ENCODE measurements at places on chromosomes 2 and 18.

GRCh38 chr2:196439760-196440159 is 199.8 kb upstream of the CCDC150 start:
- no peaks in the 10 kb centered on the region for H3K36me3 ChIP-seq
- H3K4me1 ChIP-seq: no peaks in the 10 kb centered on the region
- DNase-seq: no peak
- no peaks in the 10 kb centered on the region for H3K27me3 ChIP-seq

DNA sequence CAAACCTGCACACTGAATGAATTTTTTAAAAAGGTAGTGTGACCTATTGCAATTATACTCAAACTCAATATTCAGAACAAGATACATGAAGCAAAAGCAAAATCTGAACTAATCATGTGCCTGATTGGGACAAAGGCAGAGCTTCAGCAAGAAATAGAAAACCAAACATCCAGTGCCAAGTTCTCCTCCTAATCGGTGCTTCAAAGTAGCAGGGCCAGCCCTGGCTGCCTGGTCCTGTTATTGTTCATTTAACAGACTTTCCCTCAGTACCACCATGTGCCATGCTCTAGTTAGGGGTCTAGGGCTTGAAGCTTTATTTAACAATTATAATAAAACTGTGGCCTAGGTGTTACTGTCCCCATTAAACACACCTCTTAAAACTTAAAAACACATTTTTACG is 281.5 kb upstream of the PXDN start:
- no peak for DNase-seq
- H3K4me1 ChIP-seq: no peaks in the 10 kb centered on the region
- no peak overlapping the region for H3K27ac ChIP-seq
- H3K36me3 ChIP-seq: no peaks in the 10 kb centered on the region
- no peaks in the 10 kb centered on the region for H3K27me3 ChIP-seq

- DNase-seq: no peak
- no peaks in the 10 kb centered on the region for H3K27me3 ChIP-seq
- no peak overlapping the region for H3K27ac ChIP-seq
- H3K36me3 ChIP-seq: no peaks in the 10 kb centered on the region
- H3K4me3 ChIP-seq: no peak overlapping the region
- H3K4me1 ChIP-seq: no peaks in the 10 kb centered on the region
Measured at GRCh38 chr18:68800075-68800474, 2.2 kb downstream of the CCDC102B start.

DNA sequence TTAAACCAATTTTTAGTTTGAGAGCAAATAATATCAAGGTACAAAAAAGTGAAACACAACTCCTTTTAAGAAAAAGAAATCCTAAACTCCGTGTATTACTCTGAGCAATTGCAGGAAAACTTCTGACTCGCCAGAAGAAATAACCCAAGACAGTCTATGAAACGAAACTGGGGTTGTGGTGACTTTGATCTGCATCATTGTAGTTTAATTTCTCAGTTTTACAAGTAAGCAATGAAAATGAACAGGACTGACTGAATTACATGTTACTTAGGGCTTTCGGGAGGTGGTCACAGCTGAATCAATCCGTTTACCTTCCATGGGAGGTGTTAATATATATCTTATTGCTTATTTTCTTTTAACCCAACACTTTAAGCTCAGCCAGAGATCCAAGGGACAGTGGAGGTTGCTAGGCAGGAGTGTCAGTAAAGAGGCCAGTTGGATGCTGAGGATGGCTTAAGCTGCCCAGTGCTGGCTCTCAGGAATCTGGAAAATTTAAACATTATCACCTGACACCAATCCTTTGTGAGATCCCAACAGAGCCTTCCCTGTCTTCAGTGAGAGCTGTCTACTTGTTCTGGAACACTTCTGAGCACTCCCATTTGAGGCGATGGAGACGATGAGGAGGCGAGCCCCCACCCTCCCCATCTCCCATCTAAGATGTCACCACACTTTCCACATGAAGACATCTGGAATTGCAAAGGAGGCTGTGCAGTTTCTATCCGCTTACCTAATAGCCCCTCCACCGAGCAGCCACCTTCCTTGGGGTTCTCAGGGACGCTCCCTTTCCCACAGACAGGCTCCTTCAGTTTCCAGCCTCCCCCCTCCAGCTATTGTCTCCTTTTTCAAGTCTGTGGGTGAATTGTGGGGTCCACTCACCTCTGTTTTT is 3.6 kb upstream of the RAB31 start:
- H3K36me3 ChIP-seq: no peaks in the 10 kb centered on the region
- H3K27me3 ChIP-seq: peaks cover 46% of the 10 kb centered on the region
- H3K4me1 ChIP-seq: peaks cover 15% of the 10 kb centered on the region
- no peak for DNase-seq

GRCh38 chr18:2914881-2915240 is 68.1 kb downstream of the EMILIN2 start:
- DNase-seq: no peak
- H3K4me1 ChIP-seq: peaks cover 8% of the 10 kb centered on the region
- H3K4me3 ChIP-seq: no peak overlapping the region
- peaks cover 74% of the 10 kb centered on the region for H3K36me3 ChIP-seq
- no peaks in the 10 kb centered on the region for H3K27me3 ChIP-seq

- H3K4me1 ChIP-seq: peaks cover 17% of the 10 kb centered on the region
- DNase-seq: no peak
- H3K4me3 ChIP-seq: no peak overlapping the region
- no peaks in the 10 kb centered on the region for H3K27me3 ChIP-seq
- no peak overlapping the region for H3K27ac ChIP-seq
Measured at GRCh38 chr18:13223311-13224143, 5.0 kb downstream of the LDLRAD4 start.

GRCh38 chr2:120656273-120656950 is 79.3 kb upstream of the GLI2 start:
- no peak overlapping the region for H3K27ac ChIP-seq
- DNase-seq: no peak
- H3K36me3 ChIP-seq: no peaks in the 10 kb centered on the region
- no peak overlapping the region for H3K4me3 ChIP-seq
- peaks cover 5% of the 10 kb centered on the region for H3K27me3 ChIP-seq

- peaks cover 6% of the 10 kb centered on the region for H3K27me3 ChIP-seq
- H3K4me1 ChIP-seq: no peaks in the 10 kb centered on the region
Measured at GRCh38 chr18:50218432-50219197, 23.7 kb upstream of the MYO5B start.

DNA sequence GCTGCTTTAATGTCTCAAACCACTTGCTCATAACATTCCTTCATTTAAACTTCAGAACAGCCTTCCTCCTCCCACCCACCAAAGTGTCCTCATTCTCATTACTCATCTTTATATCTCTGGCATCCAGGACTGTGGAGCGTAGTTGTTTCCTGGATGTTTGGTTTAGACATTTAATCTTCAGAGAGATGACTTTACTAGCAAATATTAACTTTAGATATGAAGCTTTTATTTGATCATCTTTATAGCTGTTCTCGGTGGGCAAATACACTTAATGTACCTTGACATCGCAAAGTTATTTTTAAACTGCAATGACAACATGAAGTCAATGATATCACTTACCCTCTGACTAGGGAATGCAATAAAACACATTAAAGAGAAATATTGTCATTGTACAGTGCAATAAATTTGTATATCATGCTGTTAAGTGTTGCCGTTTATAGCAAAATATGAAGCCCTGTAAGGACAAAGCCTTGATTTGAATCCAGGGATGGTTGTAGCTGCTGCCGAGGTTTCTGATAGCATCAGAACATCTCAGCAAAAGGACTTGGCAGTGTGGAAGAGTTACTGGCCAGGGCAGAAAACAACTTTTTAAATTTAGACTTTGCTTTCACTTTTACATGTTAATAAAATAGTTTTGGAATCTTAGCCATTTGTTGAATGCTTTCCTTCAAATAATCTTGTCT is 4.6 kb upstream of the LAMA3 start:
- H3K36me3 ChIP-seq: no peaks in the 10 kb centered on the region
- H3K27me3 ChIP-seq: peaks cover 26% of the 10 kb centered on the region
- H3K4me3 ChIP-seq: no peak overlapping the region
- no peak for DNase-seq
- no peak overlapping the region for H3K27ac ChIP-seq

- no peak overlapping the region for H3K27ac ChIP-seq
- peaks cover 42% of the 10 kb centered on the region for H3K27me3 ChIP-seq
- no peak for DNase-seq
- no peaks in the 10 kb centered on the region for H3K36me3 ChIP-seq
Measured at GRCh38 chr2:289362-290089, 1.6 kb upstream of the ALKAL2 start.

- no peak overlapping the region for H3K27ac ChIP-seq
- H3K27me3 ChIP-seq: no peaks in the 10 kb centered on the region
- no peak for DNase-seq
Measured at GRCh38 chr2:108182489-108182888, 57.3 kb upstream of the SULT1C3 start.

DNA sequence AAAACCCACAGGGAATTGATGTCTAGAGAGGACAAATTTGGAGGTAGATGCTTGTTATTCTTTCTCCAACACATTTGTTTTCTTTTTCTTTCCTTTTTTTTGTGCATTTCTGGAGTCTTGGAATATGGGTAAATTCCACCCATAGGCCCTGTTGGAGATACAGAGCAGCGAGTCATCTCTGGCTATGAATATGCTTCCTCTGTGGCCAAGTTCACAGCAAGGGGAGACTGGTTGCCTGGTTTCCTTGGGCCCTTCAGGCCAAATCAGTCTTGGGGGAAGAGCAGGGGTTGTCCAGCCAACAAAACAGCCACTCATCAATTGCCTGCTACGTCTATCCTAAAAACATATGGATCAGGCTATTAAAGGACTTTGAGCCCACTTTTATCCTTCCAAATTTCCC is 27.5 kb downstream of the SP100 start:
- H3K4me3 ChIP-seq: no peak overlapping the region
- H3K27ac ChIP-seq: no peak overlapping the region
- no peak for DNase-seq
- H3K27me3 ChIP-seq: no peaks in the 10 kb centered on the region
- H3K36me3 ChIP-seq: peaks cover 57% of the 10 kb centered on the region

GRCh38 chr18:9825571-9826073 is 60.2 kb upstream of the TXNDC2 start:
- no peaks in the 10 kb centered on the region for H3K27me3 ChIP-seq
- no peak for DNase-seq
- H3K27ac ChIP-seq: no peak overlapping the region
- H3K4me1 ChIP-seq: no peaks in the 10 kb centered on the region
- no peaks in the 10 kb centered on the region for H3K36me3 ChIP-seq

- no peak overlapping the region for H3K4me3 ChIP-seq
- H3K36me3 ChIP-seq: no peaks in the 10 kb centered on the region
- no peaks in the 10 kb centered on the region for H3K27me3 ChIP-seq
- no peaks in the 10 kb centered on the region for H3K4me1 ChIP-seq
- H3K27ac ChIP-seq: no peak overlapping the region
Measured at GRCh38 chr18:1498216-1498615, 593.5 kb downstream of the ADCYAP1 start.

- H3K4me1 ChIP-seq: peaks cover 7% of the 10 kb centered on the region
- H3K36me3 ChIP-seq: no peaks in the 10 kb centered on the region
- no peak overlapping the region for H3K27ac ChIP-seq
- no peak overlapping the region for H3K4me3 ChIP-seq
Measured at GRCh38 chr18:50312296-50313030, 25.0 kb upstream of the CXXC1 start.

DNA sequence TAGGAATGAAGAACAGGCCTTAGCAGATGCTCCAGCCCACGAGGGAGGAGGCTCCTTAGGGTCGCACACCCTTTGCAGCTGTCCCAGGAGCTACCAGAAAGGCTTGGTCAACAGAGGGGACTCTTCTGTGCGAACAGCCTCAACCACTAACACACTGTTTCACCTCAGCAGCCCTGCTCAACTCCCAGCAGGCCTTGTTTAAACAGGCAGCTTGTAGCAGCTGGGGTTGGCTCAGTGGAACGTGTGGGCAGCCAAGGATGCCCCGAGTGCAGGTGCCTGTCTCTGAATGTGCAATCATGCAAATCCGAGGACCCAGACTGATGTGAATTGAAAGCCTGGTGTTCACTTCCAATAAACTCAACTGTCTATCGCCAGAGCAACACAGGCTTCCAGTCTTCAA is 88.7 kb upstream of the CXCR4 start:
- no peak overlapping the region for H3K27ac ChIP-seq
- H3K27me3 ChIP-seq: no peaks in the 10 kb centered on the region
- H3K4me3 ChIP-seq: no peak overlapping the region
- peaks cover 23% of the 10 kb centered on the region for H3K4me1 ChIP-seq

- H3K27ac ChIP-seq: no peak overlapping the region
- no peaks in the 10 kb centered on the region for H3K4me1 ChIP-seq
- DNase-seq: no peak
- H3K36me3 ChIP-seq: peaks cover 73% of the 10 kb centered on the region
Measured at GRCh38 chr2:48480526-48480925, 49.4 kb upstream of the STON1 start.

GRCh38 chr2:217023611-217024010 is 163.7 kb upstream of the TNP1 start:
- no peak overlapping the region for H3K4me3 ChIP-seq
- no peaks in the 10 kb centered on the region for H3K36me3 ChIP-seq
- no peak for DNase-seq
- no peak overlapping the region for H3K27ac ChIP-seq
- no peaks in the 10 kb centered on the region for H3K27me3 ChIP-seq

DNA sequence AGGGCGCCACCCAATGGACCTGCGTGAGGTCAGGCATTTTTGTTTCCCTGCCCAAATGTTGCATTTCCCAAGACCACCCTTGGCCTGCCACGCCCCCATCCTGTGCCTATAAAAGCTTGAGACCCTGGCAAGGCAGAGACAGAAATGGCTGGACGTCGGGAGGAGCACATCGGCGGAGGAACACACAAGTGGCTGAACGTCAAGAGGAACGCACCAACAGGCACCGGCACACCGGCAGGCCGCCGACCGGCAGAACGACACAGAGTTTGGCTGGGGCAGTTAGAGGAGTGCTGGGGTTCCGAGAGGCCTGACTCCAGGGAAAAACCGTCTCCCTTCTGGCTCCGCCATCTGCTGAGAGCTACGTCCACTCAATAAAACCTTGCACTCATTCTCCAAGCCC is 35.9 kb downstream of the DCDC2C start:
- no peak for DNase-seq
- H3K27me3 ChIP-seq: peaks cover 6% of the 10 kb centered on the region
- no peaks in the 10 kb centered on the region for H3K4me1 ChIP-seq
- no peaks in the 10 kb centered on the region for H3K36me3 ChIP-seq
- H3K4me3 ChIP-seq: no peak overlapping the region
- no peak overlapping the region for H3K27ac ChIP-seq

DNA sequence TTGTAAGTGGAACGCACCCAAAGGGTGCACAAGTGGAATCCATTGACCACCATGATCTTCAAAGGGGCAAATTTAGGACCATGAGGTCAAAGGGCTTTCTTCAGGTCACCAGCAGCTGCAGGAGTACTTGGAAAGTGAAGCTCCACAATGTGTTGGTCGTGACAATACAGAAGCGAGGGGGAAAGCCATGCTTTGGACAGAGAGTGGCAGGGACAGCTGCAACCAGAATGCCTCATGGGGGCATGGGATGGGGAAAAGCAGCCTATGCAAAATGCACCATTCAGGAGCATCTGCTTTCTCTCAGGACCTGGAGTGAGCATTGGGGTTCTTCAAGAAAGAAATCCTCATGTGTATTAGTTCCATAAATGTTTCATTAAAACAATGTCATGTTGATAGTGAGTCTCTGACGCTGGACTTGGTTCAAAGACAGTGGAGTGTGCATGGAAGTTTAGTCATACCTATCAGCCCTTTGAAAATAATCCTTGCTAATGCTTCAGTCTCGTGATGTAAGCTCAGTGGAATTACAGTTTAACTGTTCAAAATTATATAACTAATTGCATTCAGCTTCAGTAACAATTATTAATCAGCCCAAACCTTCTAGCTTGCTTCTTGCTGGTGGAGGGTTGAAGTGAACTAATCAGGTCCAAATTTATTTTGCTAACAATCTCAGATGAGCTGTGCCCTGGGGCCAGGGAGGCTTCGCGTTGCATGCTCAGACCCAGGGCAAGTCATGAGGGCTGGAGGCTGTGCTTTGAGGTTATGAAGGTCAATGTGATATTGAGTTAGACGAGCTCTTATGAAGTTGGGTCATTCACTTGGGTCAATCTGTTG is 41.6 kb downstream of the ACKR3 start:
- H3K36me3 ChIP-seq: no peaks in the 10 kb centered on the region
- H3K27me3 ChIP-seq: no peaks in the 10 kb centered on the region
- H3K4me3 ChIP-seq: no peak overlapping the region
- H3K4me1 ChIP-seq: no peaks in the 10 kb centered on the region
